Thymus (tissue), 14 donors: ENCODE measurements at places on chromosomes 7 and 10. TPM values are rescaled to one million over a fixed set of nuclear protein-coding genes. Genes with fewer than 3 reads are reported as not detected.

SPDYE9 gene
- total RNA-seq, result not detected

LIPJ gene
- 0.42 TPM for total RNA-seq

DPYSL4 gene
- total RNA-seq, result 0.28 TPM

DNA sequence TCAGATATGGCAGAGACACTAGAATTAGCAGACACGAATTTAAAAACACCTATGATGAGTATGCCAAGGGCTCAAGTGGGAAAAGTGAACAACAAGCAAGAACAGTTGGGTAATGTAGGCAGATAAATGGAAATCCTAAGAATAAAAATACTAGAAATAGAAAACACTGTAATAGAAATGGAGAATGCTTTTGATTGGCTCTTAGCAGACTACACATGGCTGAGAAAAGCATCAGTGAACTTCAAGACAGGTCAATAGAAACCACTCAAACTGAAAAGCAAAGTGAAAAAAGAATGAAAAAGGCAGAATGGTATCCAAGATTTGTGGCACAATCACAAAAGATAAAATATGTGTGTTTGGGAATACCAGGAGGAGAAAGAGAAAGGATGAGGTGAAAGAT lies 82.3 kb downstream of the WDR37 start:
- H3K27ac ChIP-seq, result no peak overlapping the region
- H3K27me3 ChIP-seq, result no peaks in the 10 kb centered on the region
- no peaks in the 10 kb centered on the region for H3K36me3 ChIP-seq
- no peak for DNase-seq

- no peaks in the 10 kb centered on the region for H3K4me1 ChIP-seq
- no peak overlapping the region for H3K27ac ChIP-seq
- DNase-seq, result no peak
- peaks cover 1% of the 10 kb centered on the region for H3K27me3 ChIP-seq
Measured at GRCh38 chr7:101315336-101315735, 6.3 kb downstream of the IFT22 start.

GRCh38 chr7:136869001-136869961 lies 829 bp downstream of the CHRM2 start:
- no peaks in the 10 kb centered on the region for H3K4me1 ChIP-seq
- no peak overlapping the region for H3K4me3 ChIP-seq
- no peak for DNase-seq
- no peaks in the 10 kb centered on the region for H3K36me3 ChIP-seq
- H3K27ac ChIP-seq, result no peak overlapping the region
- peaks cover 45% of the 10 kb centered on the region for H3K27me3 ChIP-seq
